ENCODE measurements at places on chromosomes 4 and X.

GRCh38 chr4:23135792-23136645, 443.3 kb downstream of the GBA3 start:
- DNase-seq, result peak; percentile 39

DNA sequence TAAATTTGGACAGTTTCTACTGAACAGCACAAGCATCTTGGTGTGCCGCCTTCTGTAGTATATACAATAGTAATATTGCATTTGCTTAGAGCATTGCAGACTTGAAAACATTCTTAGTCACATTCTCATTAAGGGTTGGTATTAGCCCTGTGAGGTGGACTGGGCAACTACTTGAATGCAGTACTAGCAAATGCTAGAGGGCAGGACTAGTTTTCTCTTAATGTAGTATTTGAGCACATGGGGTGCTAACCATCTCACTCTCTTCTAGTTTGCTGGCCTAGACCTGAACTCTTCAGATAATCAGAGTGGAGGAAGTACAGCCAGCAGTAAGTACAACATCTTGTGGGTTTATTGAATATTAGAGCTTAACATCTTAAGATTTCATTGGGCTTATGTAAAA, 3.2 kb downstream of the DDX3X start:
- DNase-seq, result no peak

DNA sequence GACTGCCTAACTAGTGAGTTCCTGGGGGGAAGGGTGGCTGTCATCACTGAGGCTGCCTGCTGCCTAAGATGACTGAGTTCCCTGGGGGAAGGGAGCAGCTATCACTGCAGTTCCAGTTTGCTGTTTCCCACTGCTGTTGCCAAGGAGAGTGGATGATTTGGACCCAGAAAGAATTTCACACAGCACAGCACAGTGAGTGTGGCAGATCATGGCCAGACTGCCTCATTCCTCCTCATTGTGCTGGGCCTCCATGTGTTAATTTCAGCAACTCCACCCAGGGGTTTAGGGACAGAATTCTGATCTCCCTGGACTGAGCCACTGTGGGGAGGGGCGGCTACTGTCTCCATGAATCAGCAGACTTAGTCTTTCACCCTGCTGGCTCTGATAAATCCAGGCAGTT, 125.0 kb downstream of the TEX13C start:
- DNase-seq, result no peak

- no peak for DNase-seq
Measured at GRCh38 chr4:81756973-81757372, 285.3 kb upstream of the RASGEF1B start.

GRCh38 chrX:25144043-25144940, 128.5 kb upstream of the ARX start:
- peak; percentile 41 for DNase-seq

DNA sequence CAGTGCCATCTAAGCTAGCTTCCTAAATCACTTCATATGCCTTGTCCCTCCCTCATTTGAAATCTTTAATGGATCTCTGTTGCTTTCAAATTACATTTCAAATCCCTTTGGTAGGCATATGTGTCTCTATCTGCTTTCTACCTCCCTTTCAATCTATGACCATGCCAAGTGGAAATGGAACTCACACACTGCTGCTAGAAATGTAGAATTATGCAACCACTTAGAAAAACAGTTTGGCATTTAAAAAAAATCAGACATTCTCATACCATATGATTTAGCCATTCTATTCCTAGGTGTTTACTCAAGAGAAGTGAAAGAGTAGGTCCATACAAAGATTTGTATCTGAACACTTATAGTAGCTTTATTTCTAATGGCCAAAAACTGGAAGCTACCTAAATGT, 413.5 kb upstream of the INTU start:
- DNase-seq, result no peak

- no peak for DNase-seq
Measured at GRCh38 chr4:139076016-139076744, 60.6 kb downstream of the NOCT start.

DNA sequence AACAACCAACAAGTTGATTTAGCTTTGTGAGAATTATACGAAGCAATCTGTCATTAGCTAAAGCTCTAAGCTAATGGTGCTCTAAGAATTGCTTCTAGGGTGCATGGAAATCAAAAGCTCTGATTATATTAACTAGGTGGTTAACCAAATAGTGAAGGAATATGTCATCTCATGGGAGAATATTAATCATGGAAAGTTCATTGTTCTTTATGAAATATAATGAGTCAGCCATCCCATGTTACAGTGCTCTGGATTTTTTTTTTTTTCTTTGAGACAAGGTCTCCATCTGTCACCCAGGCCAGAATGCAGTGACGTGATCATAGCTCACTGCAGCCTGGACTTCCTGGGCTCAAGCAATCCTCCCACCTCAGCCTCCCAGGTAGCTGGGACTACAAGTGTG, 10.5 kb downstream of the DCAF8L2 start:
- DNase-seq, result no peak

- no peak for DNase-seq
Measured at GRCh38 chr4:41015016-41015675, 199.2 kb downstream of the APBB2 start.

- DNase-seq, result no peak
Measured at GRCh38 chr4:19999276-19999675, 252.4 kb upstream of the SLIT2 start.

- DNase-seq, result no peak
Measured at GRCh38 chr4:24105327-24106038, 215.6 kb upstream of the PPARGC1A start.

- DNase-seq, result no peak
Measured at GRCh38 chr4:10184041-10184440, 67.4 kb upstream of the WDR1 start.

DNA sequence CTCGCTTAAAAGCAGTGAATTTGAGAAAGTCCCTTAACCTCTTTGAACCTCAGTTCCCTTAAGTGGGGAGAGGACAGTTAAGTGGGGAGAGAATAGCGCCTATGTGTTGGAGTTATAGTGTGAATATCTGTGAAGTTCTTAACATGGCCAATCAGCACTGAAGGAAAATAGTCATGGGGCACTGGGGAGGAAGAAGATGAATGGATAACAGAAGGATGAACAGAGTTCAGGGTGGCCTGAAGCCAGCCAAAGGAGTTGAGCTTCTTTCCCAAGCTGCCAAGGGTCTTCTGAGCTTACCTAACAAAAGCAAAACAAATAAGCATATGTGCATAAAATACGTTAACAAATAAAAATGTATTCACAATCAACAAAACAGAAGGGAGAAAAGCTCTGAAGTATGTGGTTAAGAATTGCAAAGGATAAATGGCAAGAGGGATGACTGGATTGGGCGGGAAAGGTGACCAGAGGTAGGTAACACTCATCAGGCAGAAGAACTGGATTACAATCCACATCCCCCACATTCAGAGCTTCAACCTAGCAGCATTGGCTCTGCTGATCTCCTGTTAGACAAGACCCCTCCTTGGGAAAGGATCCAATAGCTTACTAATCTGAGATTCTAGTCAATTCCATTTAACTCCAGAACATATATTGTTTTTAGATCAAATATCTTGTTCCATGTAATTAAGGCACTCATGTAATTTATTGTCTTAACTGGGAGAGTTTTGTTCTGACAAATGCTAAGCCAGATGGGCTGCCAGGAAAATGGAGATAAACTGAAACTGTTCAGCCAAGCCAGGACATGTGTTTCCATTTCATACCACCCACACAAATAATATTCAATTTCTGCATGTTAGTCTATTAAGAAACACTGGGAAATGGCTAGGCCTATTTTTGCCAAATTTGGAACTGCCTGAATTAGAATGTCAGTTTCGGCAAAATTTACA, 221.2 kb downstream of the LDB2 start:
- no peak for DNase-seq

Measured in NCI-H1048 (cell line).